ENCODE measurements at places on chromosomes 11 and 22.
A peak's percentile ranks its signal among the peaks of the same experiment; 100 is the strongest.

DNA sequence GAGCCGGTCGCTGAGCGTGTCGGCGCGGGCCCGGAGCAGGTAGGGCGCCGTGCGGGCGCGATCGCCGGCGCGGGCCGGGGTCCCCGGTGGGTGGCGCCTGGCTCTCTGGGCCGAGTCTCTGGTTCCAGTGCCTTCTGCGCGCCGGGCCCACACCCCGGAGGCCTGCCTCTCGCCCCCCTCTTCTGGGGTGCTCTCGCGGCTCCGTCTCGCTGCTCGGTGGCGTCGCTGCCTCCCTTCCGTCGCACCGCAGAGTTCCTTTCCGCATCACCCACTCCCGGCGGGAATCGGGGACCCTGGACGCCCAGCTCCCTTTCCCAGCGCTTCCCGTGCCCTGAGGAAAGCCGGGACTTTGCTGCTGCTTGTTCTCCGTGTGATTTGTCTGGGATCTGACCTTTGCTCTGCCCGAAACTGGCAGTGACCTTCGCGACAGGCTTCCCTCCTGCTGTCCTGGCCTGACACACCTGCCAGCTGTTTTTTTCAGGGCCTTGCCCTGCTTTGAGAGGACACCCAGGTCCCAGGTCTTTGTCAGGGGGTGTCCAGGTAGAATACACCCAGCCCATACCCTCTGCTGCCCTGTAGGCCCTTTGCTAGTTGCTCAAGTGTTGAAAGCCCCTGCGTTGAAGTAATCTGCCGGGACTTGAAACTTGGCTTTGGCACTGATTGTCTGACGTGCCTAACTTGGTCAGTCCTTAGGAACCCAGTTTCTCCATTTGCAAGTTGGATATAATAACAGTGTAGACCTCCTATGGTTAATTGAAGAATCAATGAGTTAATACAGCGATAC is 711 bp downstream of the FDX1 start:
- no peak for DNase-seq

GRCh38 chr22:41841085-41841712 is 8.3 kb downstream of the SREBF2 start:
- DNase-seq, result no peak

GRCh38 chr11:96114178-96115064 is 190.5 kb upstream of the MTMR2 start:
- no peak for DNase-seq

DNA sequence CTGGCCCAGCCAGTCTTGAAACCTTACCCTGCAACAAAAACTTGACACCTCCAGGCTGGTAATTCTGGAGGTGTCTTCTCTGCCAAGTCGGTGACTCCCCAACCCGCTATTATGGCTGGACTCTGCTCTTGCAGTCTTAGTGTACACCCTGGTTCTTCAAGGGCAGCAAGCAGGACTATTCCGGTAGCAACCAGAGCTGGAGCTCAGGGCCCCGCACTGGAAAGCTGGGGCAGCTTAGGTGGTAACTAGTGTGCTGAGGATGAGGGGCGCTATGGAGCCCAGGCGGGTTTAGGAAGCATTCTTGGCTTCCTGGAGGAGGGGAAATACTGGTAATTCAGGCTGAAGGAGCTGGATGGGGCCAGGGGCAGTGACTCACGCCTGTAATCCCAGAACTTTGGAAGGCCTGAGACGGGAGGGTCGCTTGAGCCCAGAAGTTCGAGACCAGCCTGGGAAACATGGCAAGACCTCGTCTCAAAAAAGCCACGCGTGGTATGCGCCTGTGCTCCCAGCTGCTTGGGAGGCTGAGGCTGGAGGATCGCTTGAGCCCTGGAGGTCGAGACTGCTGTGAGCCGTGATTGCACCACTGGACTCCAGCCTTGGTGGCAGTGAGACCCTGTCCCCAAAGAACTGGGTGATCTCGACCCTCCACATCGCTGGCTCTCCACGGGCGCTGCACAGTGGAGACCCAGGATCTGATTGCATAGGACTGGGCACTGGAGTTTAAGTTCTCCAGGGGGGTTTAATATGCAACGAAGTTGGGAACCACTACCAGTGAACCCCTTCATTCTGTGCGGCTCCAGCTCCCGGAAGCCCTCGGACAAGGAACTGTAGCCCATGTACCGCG is 10.6 kb upstream of the AIFM3 start:
- DNase-seq, result no peak

DNA sequence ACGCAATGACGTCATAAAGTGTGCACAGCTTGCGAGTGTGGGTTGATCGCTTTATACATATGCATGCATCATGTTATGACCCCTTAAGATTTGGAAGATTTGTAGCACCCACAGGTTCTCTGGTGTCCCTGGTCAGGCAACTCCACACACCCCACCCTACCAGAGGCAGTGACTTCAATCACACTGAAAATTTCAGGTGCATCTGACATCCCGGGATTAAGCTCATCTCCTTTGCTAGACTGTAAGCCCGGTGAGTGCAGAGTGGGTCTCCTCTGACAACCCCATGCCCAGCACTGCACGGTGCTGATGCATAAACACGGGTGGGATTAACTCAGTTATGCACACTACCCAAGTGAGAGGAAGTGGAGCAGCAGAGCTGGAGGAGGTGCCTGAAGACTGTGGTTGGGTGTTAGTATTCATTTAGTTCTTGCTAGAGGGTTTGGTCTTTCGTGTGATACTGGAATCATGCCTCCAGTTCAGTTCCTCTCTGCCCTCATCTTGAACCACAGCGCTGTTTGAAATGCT is 6.5 kb downstream of the ARSA start:
- DNase-seq, result no peak

DNA sequence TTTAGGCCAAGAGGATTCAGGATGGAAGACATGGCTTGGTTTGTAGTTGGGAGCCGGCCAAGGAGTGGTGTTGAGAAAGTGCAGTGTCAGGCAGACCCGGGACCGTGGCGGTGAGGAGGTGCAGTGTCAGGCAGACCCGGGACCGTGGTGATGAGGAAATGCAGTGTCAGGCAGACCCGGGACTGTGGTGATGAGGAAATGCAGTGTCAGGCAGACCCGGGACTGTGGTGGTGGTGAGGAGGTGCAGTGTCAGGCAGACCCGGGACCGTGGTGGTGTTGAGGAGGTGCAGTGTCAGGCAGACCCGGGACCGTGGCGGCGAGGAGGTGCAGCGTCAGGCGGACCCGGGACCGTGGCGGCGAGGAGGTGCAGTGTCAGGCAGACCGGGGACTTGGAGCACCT is 59.7 kb downstream of the LRP5 start:
- no peak for DNase-seq

GRCh38 chr11:93198215-93198845 is 539 bp upstream of the SLC36A4 start:
- DNase-seq, result no peak

DNA sequence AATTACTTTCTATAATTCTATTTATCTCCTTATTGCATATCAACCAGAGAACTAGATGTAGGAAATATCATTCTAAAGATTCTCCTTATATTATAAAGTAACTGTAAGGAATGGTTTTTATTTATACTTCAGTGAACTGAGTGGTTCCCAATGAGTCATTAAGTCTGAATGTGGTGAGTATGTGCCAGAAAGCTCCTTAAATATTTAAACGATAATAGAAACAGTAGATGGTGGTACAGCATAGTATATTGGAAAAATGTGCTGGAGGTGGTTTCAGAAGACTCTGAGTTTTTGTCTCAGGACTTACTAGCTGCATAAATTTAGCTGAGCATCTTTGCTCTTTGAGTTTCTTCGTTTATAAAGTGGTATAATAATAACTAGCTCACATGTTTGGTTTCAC is 653.5 kb downstream of the FAM181B start:
- no peak for DNase-seq

GRCh38 chr22:22355096-22355834 is 110.7 kb downstream of the VPREB1 start:
- no peak for DNase-seq

- DNase-seq, result peak; percentile 53
Measured at GRCh38 chr11:118342503-118343161, at the start of gene CD3D. CD3D (minus strand) TSS chr11:118342705; CDS start chr11:118342607, 98 bp downstream.

GRCh38 chr11:414318-414857 is 411 bp downstream of the SIGIRR start:
- no peak for DNase-seq

DNA sequence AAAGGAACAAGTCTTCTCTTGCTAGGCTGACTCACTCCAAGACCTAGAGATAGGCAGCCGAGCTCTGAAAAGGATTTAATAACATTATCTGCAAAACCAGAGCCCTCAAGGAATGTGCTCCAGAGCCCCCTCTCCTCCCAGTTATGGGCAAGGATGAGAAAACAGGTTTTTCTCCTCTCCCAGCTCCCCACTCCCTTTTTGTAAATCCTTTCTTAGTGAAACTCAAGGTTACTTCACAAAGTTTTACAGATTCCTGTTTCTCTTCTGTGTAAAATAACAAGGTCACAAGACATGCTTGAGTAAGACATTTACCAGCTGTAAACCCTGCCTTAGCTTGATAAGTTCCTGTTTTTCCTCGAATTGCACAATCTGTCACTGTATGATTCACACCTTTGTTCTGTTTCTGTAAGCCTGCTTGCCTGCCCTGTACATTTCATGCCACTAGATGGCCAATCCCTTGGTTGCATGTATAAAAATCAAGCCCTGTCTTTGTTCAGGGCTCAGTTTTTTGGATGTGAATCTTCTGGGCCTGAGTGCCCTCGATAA is 489.4 kb downstream of the KCNA4 start:
- DNase-seq, result no peak

- no peak for DNase-seq
Measured at GRCh38 chr11:68412593-68413475, 47.7 kb upstream of the PPP6R3 start.

DNA sequence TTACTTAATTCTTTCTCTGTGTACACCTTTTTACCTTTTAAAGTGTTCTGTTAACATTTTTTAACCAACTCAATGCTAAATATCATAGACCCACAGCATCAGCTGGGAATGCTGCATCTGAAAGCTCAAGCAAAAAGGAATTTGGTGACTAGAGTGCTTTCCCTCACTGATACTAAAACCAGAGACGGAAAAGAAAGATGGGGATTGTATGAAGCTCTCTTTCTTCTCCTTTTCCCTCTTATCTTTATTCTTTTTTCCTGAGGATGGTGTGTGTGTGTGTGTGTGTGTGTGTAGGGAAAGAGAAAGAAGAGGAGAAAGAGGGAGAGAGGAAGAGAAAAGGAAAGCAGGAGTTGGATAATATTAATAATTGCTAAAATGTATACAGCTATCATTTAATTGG is 4.1 kb upstream of the SIK2 start:
- DNase-seq, result no peak

GRCh38 chr11:115921986-115922385 is 417.8 kb upstream of the CADM1 start:
- no peak for DNase-seq

GRCh38 chr11:46711303-46711702 is 7.7 kb upstream of the F2 start:
- no peak for DNase-seq

- no peak for DNase-seq
Measured at GRCh38 chr11:19985111-19985510, 175.2 kb downstream of the DBX1 start.

DNA sequence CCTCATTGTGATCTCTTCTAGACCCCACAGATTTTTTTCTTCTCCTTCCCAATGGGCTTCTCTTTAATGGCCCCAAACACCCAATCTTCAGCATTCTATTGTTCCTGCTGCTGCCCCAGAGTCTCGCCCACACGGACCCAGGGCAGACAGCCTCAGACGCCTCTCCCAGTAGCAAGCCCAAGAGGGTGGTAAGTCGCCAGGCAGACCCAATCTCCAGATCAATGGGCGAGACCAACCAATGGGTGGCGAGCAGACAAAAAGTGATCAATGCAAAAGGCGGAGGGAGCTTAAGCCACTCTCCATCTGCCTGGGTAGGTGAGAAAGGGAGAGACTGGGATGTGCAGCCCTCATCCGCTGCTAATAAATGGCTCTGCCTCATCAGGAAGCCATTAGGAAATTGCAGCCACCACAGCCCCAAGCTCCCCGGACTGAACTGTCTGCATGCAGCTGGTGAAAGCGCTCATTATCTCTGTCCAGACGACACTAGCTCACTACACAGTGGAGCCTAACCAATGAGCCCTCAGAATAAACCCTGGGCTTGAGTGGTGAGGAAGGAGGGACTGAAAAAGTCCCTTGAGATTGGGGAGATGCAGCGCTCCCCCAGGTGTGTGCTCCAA is 81.8 kb downstream of the ETS1 start:
- no peak for DNase-seq

- no peak for DNase-seq
Measured at GRCh38 chr11:45182902-45183301, 36.5 kb downstream of the PRDM11 start.

GRCh38 chr11:82858133-82858532 is 42.1 kb downstream of the PRCP start:
- no peak for DNase-seq

DNA sequence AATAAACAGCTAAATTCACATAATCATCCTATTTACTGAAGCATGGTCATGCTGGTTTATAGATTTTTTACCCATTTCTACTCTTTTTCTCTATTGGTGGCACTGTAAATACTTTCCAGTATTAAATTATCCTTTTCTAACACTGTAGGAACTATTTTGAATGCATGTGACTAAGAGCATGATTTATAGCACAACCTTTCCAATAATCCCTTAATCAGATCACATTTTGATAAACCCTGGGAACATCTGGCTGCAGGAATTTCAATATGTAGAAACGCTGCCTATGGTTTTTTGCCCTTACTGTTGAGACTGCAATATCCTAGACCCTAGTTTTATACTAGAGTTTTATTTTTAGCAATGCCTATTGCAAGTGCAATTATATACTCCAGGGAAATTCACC is 10.7 kb downstream of the RAG1 start:
- DNase-seq, result no peak

DNA sequence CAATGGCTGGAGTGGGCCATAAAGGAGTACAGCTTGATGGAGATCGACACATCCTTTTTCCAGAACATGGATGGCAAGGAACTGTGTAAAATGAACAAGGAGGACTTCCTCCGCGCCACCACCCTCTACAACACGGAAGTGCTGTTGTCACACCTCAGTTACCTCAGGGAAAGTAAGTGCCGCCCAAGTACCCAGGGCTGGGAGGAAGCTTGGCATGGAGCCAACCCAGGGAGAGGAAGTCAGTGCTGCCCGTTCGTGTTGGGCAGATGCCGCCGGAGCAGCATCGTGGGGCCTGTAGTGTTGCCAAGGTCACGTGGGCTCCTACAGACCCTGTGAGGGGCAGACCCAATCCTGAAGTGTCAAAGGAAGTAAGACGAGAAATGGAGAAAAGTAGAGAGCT is 78.9 kb downstream of the FLI1 start:
- peak; percentile 26 for DNase-seq

GRCh38 chr11:69486773-69487291 is 5.4 kb downstream of the LINC01488 start:
- no peak for DNase-seq

GRCh38 chr11:104650234-104650633 is 248.0 kb downstream of the CASP12 start:
- DNase-seq, result no peak

DNA sequence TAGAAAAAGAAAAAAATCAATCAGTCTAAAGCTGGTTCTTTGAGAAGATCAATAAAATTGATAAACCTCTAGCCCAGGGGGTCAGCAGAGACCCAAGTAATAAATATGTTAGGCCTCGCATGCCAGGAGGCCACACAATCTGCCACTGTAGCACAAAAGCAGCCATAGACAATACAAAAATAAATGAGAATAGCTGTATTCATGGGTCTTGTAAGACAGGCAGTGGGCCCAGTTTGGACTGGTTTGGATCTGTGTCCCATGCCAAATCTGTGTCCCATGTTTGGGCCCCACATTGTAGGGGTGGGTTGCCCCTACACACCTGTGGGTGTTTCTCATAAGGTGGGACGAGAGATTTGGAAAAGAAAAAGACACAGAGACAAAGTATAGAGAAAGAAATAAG is 6.6 kb upstream of the PLAAT4 start:
- DNase-seq, result no peak

Data from stimulated activated CD4-positive, alpha-beta T cell treated with anti-CD3 and anti-CD28 coated beads, Interleukin-4, amount 100 ng/mL, for 4 hours (primary cell).